ENCODE measurements at places on chromosomes 5 and 9.

GRCh38 chr5:35363387-35363965 is 133.2 kb upstream of the PRLR start:
- DNase-seq, result no peak

DNA sequence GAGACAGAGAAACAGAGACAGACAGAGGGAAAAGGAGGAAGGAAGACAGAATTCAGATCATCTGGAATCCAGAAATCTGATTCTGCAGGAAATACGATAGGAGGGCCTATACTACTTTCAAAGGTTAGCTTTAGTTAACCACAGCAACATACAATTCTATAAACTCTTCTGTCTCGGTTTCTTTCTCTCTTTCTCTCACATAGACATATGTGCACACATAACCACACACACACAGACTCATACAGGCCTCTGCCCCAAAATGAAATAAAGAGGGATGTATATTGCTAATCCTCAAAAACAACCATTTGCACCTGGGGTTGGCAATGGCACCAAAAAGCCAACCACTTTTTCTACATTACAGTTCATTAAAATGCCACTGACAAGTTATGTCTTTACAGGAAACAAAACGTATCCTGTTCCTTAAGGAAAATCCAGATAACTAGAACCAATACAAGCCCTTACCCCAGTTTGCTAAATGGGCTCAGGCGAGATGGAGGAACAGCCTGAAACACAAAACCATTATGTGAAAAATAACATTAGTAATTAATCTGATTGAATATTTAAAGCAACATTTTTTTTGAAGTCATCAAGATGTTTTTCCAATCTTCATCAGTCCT is 372.3 kb upstream of the CCNH start:
- no peak for DNase-seq

DNA sequence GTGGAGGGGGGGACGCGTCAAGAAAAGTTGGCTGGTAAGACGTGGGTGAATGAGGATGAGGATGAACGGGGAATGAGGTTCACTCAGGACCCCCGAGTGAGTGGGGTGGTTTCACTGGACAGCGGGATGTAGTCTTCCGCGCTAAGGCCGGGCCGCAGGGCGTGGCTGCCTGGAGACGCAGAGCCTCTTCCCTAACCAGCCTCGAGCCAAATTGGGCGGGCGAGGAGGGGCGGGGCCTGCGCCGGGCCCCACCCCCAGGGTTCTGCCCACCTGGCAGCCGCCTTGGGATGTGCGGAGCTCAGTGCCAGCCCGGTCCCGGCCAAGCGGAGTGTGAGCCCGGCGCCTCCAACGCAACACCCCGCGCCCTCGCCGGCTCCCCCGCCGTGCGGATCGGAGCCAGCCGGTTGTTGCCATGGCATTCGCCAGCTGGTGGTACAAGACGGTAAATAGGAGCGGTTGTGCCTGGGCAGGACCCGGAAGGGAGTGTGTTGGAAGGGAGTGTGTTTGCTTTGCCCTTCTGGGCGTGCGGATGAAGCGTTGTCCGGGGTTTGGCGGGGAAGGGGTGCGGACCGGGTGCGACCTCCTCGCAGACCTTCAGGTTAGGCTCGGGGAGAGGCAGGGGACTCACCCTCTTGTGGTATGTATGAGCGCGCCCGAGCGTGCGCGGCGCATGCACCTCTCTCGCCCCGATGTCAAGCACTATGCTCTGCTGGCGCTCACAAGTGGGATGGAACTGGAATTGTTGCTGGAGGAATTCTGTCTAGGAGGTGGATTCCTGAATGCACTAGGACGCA is 746 bp downstream of the CAST start:
- DNase-seq, result peak; percentile 91

DNA sequence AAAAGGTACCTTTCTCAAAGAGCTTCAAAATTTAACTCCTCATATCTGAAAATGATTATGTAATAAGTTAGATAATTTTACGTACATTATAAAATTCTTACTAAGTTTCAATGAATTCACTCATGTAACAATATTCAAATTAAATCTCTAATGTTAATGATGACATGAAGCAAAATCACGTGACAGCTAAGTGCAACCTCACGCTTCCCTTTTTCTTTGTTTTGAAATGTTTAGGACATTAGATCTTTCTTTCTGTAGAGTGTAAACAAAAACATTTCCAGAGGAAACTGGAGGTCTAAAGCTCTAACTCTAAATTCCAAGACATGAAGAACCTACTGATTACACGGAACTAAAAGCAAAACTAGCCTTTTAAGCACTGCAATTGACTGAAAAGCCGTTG is 227.3 kb upstream of the TBCA start:
- DNase-seq, result no peak

- DNase-seq, result peak; percentile 21
Measured at GRCh38 chr5:72194846-72195245, 87.6 kb downstream of the MAP1B start.

DNA sequence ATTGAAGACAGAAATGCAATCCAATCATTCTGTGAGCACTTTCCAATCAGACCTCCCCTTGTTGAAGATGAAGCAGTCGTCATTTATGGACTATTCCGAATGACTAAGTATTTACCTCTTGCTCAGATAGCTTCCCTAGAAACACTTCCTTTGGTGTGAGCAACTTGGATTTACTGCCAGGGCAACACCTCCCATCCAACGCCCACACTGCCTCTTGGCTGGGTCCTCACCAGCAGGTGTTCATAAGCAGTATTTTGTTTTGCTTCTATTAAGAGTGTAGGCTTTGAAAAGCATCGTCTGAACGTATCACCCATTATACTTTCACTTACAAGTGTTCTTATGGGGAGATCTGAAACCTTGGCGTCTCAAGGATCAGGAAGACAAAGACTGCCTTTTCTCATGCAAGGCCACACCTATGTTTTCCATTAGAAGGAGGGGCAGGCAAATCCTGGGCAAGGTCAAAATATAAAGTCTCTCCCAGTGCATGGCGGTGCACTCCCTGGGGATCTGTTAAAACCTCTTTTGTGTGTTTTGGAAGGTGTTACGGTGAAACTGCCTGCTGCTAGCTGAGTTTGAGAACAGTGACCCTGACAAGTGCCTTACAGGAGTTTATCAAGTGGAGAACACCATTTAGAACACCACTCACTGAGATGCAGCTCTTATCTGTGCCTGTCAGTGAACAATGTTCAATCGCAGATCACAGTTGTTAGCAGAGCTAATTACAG is 10.6 kb upstream of the MARCHF3 start:
- no peak for DNase-seq

- DNase-seq, result peak; percentile 81
Measured at GRCh38 chr5:172175263-172175719, 12.7 kb downstream of the STK10 start.

- DNase-seq, result no peak
Measured at GRCh38 chr5:1736889-1737711, 62.5 kb downstream of the MRPL36 start.

DNA sequence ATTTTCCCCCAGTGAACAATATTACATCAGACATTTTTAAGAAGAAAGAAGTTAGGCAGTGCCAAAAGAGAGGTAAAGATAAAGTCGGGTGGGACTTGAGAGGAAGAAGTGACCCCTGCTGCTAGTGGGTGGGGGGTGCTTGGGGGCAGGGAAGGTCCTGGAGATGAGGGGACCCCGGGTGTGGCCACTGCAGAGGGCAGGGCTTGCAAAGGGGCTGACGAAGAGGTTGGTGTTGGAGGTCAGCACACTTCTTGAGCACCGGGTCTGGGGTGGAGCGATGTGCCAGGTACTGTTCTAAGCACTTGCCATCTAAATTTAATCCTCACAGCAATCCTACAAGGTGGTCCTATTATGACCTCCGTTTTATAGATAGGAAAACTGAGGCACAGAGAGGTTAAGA is 62.0 kb downstream of the AMBP start:
- no peak for DNase-seq

DNA sequence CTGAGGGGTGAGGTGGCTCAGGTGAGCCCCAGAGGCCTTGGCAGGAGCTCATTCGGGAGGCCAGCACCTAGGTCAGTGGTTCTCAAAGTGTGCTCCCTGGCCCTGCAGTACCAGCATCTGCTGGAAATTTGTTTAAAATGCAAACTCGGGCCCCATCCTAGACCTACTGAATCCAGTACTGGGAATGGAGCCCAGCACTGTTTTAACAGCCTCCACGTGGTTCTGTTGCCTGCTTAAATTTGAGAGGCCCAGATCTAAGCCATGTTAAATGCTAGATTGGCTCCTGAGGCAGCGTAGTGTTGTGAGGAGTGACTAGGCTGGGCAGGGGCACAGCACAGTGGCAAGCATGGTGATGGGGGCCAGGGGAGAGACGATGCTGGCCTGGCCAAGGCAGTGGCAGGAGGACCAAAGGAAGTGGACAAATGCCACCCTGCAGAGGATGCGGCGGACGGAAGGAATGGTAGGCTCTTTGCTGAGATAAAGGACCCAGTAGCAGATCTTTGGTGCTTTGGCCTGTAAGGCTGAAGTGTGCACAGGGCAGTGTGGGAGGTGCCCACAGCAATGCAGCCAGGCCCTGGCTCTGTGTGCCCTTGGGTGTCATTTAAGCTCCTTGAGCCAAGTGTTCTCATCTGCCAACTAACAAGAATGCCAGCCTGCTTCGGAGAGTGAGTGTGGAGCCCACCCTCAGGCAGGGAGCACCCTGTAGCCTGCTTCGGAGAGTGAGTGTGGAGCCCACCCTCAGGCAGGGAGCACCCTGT is 4.2 kb downstream of the PRR7 start:
- no peak for DNase-seq

- no peak for DNase-seq
Measured at GRCh38 chr9:82457891-82458290, 469.3 kb downstream of the SPATA31D1 start.

- DNase-seq, result peak; percentile 53
Measured at GRCh38 chr5:138241688-138242571, 28.8 kb upstream of the CDC23 start.

DNA sequence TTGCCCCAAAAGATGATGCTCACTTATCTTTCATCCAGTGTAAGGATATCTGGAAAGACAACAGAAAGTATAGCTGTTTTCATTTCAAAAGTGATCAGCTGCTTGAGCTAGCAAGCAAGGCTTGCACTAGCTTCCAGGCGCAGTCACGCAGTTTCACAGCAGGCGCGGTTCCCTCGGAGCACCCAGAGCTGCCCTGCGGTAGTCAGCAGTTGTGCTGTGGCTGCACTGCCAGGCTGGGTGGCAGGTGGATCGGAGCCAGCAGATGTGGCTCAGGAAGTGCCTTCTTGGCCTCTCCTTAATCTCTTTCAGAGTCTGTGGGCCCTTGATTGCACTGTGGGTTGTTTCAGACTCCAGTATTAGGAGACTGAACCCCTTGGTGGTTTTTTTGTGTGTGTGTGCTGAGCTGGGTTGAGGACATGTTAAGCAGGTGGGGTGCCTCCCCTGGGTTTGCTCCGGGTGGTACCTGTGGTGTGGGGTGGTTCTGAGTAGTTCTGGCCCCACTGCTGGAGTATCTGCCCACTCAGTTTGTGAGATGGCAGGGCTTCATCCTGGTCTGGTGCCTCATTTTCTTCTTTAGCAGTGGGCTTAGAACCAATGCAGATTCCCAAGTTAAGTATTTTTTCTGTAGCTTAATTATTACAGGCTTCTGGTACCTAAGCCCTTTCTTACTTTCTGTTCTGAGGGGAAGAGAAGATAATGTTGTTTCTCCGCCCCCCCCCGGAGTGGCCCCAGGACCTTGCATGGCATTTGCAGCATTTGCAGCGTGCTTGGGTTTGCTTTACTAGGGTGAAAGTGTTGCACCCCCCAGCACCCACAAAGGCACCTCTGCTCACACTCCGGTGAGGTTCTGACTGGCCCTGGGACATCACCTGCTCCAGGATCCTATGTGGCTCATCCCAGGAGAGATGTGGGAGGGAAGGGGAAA is 16.4 kb downstream of the TENT4A start:
- no peak for DNase-seq

GRCh38 chr5:159928122-159928909 is 12.0 kb downstream of the ADRA1B start:
- DNase-seq, result no peak

GRCh38 chr5:96279801-96280542 is 153.1 kb downstream of the PCSK1 start:
- no peak for DNase-seq

DNA sequence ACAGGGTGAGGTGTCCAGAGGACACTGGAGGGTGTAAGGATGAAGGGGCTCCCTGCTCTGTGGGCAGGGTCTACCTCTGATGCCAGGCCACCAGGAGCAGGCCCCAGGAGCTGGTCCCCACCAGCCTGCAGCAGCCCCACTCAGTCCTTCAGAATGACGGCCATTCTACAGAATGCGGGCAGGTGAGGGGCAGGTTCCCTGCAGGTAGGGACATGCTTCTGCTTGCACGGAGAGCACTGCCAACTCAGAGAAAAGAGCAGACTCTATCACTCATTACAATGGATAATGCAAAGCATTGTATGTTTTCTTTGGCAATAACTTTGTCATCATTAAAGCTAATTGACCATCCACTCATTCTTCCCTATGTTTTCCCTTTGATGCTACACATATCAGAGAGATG is 39.0 kb downstream of the DDX31 start:
- DNase-seq, result no peak

DNA sequence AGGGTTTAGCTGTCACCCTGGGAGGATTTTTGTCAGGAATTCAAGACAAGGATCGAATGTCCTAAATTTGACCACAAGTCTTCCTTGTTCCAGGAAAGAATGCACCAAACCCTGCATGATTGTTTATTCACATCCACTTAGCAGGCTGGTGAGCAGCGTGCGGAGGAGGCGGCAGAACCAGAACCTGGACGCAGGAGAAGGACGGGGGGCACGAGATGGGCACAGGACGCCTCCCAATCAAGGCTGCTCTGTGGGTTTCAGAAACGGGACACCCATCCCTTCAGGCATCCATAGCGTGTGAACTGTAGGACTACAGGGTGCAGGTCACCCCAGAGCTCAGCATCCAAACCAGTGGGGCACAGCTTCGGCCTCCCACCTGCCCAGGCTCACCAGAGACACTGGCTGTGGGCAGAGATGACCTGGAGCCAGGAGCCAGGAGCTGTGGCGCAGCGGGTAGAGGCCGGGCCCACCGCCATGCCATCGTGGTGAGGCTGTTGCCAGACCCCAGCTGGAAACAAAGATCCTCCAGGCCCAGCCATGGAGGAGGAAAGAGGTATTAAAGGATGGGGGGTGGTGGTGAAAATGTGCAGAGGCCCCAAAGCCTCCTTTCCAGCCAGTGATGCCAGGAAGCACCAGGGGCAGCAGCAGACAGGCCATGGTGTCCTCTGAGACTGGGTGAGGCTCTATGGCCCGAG is 32.3 kb upstream of the ADAMTS2 start:
- no peak for DNase-seq

GRCh38 chr5:77329664-77330430 is 119.4 kb downstream of the PDE8B start:
- no peak for DNase-seq

- no peak for DNase-seq
Measured at GRCh38 chr5:126107381-126107780, 315.8 kb upstream of the GRAMD2B start.

- DNase-seq, result no peak
Measured at GRCh38 chr5:50767588-50767987, 101.2 kb downstream of the PARP8 start.

GRCh38 chr5:32419791-32420190 is 24.7 kb downstream of the ZFR start:
- no peak for DNase-seq

GRCh38 chr5:118981783-118982182 is 6.6 kb downstream of the DTWD2 start:
- DNase-seq, result no peak

- DNase-seq, result no peak
Measured at GRCh38 chr9:107190936-107191290, 92.2 kb upstream of the RAD23B start.

Measured in B cell (primary cell).